ENCODE measurements at places on chromosomes 3 and 15.

DNA sequence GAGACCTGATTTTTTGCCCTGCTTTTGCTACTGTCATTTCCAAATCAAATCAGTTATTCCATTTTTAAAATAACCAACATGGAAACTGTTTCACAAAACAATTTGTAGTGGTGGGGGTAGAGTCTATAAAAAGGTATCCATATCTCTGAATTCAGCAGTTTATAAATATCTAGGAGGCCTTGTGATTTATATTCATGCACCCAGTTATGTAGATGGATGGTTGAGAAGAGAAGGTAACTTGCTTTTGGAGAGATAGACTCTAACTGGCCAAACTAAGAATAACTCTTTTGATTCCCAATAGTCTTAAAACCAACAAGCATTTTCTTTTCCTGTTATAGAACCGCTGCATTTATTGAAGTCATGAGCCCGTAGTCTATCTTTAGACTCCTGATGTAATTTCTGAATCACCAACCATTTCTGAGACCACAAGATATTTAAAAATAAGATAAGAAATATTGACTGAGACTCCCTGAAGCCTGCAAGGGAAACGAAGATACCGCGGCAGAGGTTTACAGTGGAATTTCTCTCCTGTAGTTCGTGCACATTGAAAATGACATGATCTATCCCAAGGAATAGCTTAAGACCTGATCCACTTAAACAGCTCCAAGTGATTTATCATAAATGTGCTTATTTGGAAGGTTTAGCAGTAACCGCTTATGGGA is 68.5 kb downstream of the SAMMSON start:
- DNase-seq: no peak

DNA sequence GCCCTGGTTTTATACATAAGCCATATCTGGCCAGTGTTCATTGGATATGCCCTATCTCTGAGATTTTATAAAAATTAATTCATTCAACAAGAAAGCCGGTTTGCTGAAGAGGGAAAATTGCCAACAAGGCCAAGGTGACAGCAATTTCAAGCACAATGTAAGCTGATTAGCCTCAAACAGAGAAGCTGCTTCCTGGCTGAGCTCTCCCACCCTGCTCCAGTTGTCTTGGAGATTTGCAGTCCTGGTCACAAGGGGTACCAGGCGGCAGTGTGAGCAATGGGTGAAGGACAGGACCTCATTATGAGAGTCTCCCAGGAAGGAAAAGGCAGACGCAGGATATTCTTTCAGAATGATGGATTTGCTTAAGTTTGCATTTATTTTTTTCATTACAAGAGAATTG is 5.4 kb upstream of the THSD4 start:
- DNase-seq: no peak

GRCh38 chr3:123129532-123129931 is 62.7 kb downstream of the PDIA5 start:
- DNase-seq: no peak

DNA sequence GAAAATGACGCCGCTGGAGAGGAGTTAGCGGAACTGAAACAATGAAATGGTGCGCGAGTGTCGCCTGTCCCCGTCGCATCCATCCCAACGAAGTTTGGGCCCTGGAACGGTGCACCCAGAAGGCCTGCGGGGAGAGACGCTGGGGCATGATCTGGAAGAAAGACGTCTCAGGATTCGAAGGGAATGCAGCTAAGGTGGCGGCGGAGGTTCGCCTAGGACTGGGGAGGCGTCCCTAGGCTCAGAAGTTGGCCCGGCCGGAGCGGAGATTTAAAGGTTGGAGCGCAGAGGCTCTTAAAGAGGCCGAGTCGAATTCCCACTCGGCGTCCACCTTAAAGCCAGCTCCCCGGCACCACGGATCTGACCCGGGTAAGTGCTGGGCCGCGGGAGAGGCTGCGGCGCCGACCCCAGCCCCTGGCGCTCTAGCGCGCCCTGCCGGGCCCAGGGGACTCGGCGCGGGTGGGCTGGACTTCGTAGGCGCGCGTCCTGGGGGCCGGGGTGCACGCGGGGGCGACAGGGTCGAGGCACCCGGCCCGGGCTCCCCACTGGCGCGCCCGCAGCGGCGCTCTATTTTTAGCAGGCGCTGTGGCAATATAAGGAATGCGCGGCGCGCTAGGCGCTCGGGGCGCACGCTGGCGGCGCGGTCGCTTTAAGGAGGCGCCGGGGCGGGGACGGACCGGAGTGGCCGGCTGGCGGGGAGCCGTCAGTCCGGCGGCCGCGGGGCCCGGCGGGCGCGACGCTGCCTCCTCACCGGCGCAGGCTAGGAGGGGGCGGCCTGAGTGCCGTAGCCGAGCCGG is at the start of gene MRAS:
MRAS (plus strand) TSS at position 620 of the 794 bp plus-strand sequence. CDS start 24,305 bp downstream, outside the sequence.
- DNase-seq: no peak

DNA sequence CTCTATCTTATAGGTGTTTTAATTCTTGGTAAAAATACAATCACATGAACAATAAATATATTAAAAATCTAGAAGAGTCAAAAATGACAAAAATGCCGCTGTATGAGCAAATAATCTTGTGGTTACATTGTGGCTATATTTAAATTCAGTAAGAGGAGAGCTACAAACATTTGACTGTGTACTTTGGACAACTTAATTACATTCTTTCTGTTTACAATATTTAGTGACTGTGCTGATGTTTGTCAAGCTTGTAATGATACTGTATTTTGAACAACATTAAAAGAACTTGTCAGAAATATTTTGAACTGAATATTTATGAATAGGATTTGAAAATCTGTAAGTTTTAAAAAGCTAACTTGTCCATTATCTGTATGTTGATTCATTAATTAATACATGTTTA is 598.3 kb downstream of the SI start:
- DNase-seq: no peak

DNA sequence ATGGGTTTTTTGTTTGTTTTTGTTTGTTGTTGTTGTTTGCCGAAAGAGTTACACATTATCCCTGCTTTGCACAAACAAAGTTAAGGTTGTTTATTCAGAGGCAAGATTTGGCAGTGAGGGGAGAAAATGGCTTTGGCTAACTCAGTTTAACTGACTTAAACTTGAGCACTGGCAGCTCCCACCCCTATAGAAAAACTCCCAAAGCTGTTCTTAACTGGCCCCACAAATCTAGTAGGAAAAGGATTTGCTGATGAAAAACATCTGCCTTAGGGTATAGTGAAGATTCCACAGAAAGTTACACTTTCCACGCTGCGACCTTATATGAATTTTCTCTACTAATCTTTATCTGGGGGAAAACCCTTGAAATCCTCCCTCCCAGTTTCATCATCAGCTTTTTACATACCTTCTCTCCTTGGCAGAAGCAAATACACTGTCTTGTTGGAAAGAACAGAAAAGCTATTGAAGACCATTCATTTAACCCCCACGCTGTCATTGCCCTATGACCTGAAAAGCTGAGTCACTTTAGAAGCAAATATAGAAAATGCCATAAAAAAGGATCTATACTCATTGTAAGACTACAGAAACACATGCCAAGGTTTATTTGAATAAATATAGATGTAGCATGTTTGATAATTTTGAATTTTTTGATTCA is 551.7 kb downstream of the NR2F2 start:
- no peak for DNase-seq

DNA sequence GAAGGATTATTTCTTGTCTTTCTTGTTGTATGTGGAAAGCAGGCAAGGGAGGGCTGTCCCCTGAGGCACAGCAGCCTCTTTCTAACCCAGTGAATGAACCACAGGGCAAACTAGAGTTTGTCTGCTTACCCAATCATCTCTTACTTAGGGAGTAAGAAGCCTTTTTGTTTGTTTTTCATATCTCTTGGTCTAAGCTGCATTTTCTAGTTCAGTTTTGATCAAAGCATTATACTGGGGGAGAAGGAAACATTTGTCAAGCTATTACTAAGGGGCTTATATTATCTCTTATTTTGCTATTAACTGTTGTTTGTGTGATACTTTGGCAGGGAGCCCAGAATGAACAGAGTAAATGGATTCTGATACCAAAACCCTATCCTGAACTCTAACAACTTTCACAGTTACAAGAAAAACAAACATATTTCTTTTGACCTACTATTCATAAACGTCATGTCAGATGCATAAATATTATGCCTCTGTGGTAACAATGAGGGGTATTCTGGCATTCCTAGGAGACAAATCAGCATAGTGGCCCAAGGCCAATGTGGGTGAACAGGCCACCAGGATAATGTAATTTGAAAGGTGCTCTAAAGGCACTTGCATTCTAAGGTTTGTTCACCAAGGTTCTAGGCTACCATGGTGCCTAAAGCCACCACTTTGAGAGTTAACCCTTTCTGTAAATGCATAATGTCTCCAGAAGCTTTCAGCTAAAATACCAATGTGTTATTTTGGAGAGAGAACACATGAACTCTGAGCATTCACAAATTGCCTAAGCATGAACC is 271.6 kb upstream of the ZPLD1 start:
- no peak for DNase-seq

DNA sequence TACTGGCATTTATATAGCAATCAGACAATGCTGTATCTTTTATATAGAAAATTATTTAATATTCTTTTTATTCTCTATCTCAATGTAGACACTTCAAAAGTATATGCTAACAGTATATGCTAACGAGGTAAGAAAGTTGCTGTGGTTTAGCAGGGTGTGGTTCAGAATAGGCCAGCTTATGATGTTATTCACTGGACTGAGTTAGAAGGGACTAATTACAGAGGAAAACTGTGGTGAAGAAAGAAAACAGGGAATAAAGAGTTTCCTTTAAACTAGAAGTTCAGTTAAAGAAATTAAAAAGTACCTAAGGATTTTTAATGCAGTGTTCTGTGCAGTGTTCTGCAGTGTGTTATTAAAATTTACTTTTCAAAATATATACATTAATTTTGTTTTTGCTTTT is 59.4 kb downstream of the MYO9A start:
- DNase-seq: no peak

GRCh38 chr3:28207000-28207733 is 34.3 kb upstream of the CMC1 start:
- no peak for DNase-seq

DNA sequence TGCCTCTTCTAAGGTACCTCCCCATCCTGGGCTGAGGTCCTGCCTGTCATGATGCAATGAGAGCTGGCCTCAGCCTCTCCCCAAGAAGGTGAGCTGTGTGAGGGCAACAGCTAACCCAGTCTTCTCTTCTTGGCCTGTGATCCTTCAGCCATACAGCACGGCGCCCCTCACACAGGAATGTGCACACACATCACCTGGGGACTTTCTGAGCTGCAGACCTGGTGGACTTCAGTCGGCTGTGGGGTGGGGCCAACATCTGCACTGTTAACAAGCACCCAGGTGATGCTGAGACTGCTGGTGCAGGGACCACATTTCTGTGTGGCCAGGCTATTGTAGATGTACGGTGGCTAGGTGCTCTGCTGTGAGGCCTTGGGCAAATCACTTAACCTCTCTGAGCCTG is 14.5 kb downstream of the HCN4 start:
- no peak for DNase-seq

DNA sequence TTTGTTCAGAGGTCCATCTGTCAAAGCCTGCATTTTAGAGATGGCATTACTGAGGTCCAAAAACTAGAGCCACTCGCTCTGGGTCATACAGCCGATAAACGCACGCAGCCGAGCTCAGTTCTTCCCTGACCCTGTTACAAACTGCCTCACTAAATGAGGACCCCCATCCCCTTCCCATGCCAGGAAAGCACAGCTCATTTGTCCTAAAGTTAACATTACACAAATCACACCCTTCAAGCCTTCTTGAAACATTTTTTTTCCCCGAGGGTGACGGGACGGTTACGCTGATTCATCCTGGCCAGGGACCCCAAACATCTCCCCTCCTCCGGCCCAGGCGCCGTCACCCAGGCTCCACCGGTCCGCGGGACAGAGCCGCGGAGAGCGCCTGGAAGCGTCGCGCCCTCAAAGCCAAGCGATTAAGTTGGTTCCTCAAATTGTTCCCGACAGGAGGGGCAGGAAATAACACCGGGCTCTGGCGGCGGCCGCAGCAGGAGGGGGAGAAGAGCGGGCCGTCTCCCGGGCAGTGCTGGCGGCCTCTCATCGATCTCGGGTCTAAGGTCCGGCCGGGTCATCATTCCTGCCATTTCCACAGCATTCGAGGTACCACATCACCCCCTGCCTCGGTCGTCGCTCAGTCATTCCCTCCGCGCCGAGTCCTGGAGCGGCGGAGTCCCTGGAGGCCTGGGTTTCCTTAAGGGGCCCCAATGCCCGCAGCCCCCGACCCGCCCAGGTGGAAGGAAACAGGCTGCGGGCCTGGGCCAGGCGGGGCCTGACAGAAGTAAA is 619 bp upstream of the CMTM8 start:
- no peak for DNase-seq

DNA sequence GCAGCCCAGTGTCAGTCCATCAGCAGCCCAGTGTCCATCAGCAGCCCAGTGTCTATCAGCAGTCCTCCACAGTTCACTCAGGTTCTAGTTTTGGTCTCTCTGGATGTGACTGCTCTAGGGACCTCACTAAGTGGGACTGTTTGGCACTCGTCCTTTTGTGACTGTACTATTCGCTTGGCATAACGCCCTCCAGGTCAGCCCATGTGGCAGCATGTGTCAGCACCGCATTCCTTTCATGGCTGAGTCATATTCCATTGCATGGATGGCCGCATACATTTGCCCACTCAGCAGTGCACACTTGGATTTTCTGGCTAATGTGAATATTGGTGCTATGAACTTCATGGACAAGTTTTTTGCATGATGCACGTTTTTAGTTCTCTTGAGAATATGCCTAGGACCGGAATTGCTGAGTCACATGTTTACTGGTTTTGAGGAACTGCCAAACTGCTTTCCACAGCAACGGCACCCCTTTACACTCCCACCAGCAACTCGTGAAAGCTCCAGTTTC is 16.4 kb downstream of the CHST13 start:
- DNase-seq: no peak

DNA sequence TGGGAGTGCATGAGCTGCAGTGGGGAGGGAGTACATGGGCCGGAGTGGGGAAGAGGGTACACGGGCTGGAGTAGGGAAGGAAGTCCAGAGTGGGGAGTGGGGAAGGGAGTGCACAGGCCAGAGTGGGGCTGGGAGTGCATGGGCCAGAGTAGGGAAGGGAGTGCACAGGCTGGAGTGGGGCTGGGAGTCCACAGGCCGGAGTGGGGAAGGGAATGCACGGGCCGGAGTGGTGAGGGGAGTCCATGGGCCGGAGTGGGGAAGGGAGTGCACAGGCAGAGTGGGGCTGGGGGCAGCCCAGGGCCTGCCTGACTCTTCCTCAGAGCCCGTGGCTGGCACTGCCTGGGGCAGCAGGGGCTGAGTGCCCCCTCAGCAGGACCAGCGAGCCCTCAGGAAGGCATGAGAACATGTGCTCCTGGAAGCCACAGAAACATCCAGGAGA is 40.7 kb downstream of the KLF15 start:
- DNase-seq: no peak

GRCh38 chr3:13504161-13504831 is 24.2 kb downstream of the HDAC11 start:
- no peak for DNase-seq

- DNase-seq: no peak
Observed at GRCh38 chr15:74627766-74628165, 12.1 kb downstream of the CLK3 start.

GRCh38 chr3:33956776-33957175 is 158.3 kb downstream of the PDCD6IP start:
- DNase-seq: no peak

GRCh38 chr15:60797444-60798040 is 318.6 kb upstream of the ICE2 start:
- no peak for DNase-seq

All from activated CD4-positive, CD25-positive, alpha-beta regulatory T cell treated with anti-CD3 and anti-CD28 coated beads, Interleukin-2, amount 50 U/mL, for 16 hours (primary cell).